ENCODE measurements at places on chromosomes 13 and 19.

- DNase-seq, result no peak
Measured at GRCh38 chr13:49776871-49777270, 15.6 kb downstream of the KPNA3 start.

GRCh38 chr13:54775501-54776191 is 1747.0 kb downstream of the OLFM4 start:
- DNase-seq, result no peak

DNA sequence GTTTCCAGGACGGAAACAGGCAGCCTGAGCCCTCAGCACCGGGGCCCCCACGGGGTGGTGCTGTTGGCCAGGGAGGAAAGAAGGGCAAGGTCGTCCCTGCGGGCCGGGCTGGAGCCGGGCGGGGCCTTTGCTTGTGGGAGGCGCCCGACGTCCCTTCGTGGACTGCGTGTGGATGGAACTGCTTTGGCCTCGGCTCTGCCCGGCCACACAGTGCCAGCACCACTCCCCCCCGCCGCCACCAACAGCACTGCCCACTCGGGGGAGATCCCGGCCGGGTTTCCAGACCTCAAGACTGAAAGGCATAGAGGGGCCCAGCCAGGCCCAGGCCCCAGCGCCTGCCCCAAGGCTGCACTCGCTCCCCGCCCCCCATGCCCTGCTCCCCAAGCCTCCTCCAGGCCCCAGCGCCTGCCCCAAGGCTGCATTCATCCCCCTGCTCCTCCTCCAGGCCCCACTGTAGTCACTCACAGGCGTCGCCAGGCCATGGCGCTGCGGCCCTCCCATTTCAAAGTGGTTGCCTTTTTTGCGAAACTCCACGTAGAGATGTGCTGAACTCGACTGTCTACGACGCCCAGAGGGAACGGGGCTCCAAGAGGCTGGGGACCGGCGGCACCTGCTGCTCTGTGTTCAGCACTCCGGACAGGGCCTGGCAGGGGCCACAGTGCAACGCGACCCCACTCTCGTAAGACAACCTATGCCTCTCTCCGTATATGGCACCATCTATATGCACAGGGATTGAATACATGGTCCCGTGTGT is 22.5 kb downstream of the C13orf46 start:
- DNase-seq, result no peak

GRCh38 chr13:75544681-75545330 is 4.8 kb upstream of the UCHL3 start:
- DNase-seq, result no peak

DNA sequence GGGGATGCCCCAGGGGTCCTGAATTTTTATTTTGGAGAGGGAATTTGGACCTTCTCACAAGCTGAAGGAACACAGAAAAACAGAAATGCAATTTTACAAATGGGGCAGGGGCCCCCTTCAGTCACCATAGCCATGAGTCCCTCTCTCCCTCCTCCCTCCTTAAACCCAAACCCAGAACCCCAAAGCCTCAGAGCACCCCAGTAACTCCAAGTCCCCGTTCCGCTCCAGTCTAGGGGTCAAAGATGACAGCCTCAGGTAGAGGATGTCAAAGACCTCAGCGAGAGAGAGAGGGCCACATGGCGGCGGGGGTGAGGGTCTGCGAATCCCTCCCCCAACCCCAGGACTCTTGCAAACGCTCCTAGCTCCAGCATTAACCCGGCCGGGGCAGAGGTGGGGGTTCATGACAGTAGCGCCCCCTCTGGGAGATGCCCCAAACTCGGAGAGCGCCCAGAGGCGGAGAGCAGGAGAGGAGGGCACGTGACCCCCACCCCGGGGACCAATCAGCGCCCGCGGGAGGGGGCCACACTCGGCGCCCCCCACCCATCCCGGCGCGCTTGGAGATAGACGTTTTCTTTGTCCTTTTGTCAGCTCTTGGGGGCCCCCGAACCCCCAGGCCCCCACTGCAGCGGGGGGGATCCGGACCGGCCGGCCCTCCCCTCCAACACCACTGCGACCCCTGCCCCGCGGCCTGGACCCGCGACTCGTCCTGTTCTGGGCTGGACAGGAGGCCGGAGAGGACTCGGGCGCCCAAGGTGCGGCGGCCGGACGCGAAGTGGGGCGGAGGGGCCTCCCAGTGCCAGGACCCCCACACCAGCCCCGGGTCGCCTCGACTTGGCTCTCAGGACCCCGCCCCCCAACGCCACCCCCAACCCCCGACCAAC is 20.8 kb upstream of the SEMA6B start:
- DNase-seq, result no peak
